ENCODE measurements at places on chromosomes 3 and 15.

GRCh38 chr3:195102609-195103467 is 168.1 kb downstream of the XXYLT1 start:
- DNase-seq: no peak

DNA sequence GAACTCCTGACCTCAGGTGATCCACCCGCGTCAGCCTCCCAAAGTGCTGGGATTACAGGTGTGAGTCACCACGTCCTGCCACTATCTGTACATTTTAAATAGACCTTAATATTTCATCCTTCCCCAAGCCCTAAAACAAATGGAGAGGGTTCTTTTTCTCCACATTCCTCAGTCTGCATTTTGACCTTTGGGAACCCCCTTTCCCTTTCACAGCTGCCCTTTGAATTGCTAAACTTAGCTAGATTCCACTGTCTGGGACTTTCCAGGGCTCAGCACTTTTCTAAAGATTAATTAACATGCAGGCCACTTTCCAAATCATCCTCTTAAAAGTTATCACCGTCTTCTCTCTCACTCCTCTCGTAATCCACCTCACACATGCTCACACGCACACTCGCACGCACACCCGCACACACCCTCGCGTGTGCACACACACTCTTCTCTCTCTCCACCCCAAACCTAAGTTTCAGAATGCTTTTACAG is 124.2 kb downstream of the TMCO5A start:
- no peak for DNase-seq

DNA sequence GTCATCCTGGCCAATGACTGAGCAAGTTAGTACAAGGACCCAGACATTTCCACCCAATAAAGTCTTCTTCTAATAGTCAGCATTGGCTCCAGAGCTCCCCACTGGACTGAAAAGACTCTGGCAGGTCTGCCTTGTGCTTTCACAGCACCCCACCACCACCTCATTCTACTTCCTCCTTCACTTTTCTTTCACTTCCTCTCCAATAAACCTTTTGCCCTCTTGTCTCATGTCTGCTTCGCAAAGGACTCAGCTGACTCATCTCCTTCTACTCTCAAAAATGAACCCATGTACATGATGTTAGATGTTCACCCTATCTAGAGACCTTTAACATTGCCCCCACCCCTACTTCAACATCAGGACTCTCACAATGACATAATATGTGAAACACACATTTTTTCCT is 181.0 kb upstream of the PPP2R3A start:
- DNase-seq: no peak

- no peak for DNase-seq
These were observed 5.1 kb downstream of the FAM107A start for GRCh38 chr3:58572013-58572633.

DNA sequence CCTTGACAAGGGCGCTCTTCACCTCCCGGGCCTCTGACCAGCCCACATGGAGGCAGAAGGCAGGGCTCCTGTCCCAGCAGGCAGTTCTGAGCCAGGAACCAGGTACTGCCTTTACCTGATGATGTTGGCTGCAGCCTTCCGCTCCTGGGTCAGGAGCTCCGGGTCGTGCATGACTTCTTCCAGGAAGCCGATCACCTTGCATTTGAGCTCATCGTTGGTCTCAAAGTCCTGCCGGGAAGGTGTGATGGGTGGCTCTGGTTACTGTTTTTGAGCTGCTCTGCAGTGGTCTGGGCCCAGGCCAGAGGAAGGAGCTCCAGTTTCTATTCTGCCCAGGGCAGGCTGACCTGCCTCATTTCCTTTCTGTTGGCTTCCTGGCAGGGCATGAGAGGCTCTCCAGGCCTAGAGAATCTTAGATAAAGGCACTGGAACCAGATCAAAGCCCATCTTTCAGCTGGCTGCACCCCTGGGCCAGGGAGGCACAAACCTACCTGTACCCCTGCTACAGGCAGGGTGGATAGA is 53.2 kb upstream of the CTSH start:
- no peak for DNase-seq

GRCh38 chr15:89346516-89347231 is 12.1 kb upstream of the POLG start:
- no peak for DNase-seq

- DNase-seq: no peak
These were observed 101.2 kb upstream of the ZBTB20 start for GRCh38 chr3:115248274-115248673.

DNA sequence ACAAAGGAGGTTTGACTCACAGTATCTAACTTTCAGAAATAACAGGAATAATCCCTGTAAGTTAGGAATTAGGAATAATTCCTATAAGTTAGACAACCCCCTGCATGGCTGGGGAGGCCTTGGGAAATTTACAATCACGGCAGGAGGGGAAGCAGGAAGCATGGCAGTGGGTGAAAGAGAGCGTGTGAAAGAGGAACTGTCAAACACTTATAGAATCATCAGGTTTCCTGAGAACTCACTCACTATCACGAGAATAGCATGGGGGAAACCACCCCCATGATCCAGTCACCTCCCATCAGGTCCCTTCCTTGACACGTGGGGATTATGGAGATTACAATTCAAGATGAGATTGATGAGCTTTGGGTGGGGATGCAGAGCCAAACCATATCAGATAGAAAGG is 385.5 kb downstream of the IL20RB start:
- no peak for DNase-seq

- DNase-seq: no peak
These were observed 329.2 kb downstream of the ARRDC4 start for GRCh38 chr15:98289747-98290146.

DNA sequence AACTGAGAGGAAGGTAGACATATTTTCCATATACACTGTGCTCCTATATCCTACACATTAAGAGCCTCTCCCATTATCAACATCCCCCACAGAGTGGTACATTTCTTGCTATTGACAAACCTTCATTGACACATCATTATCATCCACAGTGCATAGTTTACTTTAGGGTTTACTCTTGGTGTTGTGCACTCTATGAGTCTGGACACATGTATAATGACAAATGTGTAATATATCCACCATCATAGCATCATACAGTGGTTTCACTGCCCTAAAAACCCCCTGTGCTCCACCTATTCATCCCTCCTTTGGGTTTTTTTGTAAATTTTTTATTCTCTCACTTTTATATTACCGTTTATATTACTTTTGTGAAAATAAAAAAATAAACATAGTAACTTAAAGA is 22.2 kb upstream of the CLDN18 start:
- DNase-seq: no peak

- no peak for DNase-seq
These were observed 58.1 kb downstream of the TM4SF4 start for GRCh38 chr3:149532489-149533180.

GRCh38 chr3:55708921-55709320 is 221.8 kb upstream of the WNT5A start:
- no peak for DNase-seq

DNA sequence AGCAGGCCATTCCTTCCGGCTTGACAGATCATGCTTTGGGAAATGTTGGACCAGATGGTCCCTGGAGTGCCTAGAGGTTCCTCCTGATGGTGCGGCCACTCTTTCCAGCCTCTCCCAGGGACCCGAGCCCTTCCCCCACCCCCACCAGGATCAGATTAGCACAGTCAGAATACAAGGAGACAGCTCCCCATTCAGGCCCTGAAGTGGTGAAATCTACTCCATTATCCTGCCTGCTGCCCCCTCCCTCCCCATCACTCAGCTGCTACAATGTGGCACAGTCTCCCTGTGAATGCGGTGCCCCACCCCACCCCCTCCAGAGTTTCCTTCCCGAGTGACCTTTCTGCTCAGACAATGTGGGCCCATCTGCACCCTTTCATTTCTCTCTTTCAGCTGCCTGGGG is 29.4 kb downstream of the RNU5B-1 start:
- DNase-seq: no peak

GRCh38 chr15:60682615-60683014 is 203.7 kb upstream of the ICE2 start:
- no peak for DNase-seq

DNA sequence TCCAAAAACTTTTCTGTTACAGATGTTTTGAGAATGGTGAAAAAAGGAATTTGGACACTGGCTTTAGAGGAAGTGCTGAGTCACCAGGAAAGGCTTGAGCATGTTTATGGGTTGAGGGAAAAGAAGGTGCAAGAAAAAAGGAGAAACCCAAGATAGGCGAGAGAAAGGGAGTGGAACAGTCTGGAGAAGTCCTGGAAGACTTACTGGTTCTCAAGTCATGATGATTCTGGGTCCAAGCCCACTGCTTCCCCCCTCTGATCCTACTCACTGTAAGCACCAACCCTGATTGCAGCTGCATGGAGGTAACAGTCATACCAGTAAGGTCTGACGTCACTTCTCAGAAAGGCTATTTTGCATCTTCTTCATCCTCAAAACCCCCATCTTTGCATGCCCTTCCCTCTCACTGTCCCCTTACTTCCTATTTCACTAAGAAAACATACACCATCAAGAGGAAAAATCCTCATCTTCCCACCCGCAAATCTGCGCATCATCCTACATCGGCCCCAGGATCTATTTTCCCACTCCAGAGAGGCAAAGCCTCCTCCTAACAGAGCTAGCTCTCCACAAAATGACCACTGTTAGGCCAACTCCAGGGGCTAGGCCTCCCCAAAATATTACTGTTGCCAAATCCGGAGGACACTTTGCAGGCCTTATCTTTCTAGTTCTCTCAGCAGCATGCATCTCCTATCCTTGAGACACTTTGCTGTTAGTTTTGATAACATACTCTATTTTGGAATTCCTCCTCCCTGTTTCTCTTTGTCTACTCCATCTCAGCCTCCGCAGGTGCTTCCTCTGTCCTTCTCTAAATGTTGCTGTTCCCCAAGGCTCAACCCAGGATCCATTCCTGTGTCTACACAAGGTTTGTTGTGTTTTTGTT is 3.2 kb upstream of the ATP13A3 start:
- no peak for DNase-seq

DNA sequence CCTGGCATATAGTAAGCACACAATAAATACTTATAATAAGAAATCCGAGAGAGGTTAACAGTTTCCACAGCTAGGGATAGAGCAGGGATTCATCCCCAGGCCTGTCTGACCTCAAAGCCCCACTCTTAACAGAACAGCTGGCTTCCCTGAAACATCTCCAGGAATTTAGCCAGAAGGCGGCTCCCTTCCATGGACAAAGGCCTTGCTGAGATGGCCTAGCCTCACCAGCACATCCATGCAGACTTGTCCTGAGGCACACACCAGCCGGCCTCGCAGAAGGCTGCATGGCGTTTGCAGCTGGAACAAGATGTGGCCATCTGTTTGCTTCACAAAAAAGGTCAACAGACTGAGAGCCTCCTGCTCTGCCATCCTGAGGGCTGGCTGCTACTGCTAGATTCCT is 245.4 kb downstream of the SLCO3A1 start:
- no peak for DNase-seq

- no peak for DNase-seq
These were observed 52.6 kb downstream of the AGTR1 start for GRCh38 chr3:148750296-148750695.

GRCh38 chr3:69231929-69232440 is 109.6 kb upstream of the LMOD3 start:
- DNase-seq: no peak

DNA sequence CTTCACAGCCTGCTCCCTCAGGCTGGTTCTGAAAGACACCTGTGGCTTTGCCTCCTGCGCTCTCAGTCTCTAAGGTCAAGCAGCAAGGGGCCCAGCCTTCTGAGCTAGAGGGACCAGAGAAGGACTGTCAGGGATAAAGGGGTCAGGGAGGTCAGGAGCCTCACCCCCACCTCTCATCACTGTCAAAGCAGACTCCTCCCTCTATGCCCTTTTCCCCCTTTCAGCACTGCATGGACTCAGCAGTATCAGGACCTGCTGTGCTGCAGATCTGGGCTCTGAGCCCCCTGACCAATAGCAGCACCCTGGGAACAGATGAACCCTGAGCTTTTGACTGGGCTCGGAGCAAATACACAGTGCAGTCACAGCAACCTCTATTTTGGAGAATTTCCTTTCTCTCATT is 3.2 kb upstream of the BMF start:
- no peak for DNase-seq

- DNase-seq: no peak
These were observed 41.9 kb upstream of the KCNMB2 start for GRCh38 chr3:178494386-178494785.
